ENCODE measurements at places on chromosomes 7 and 10. TPM values are rescaled to one million over a fixed set of nuclear protein-coding genes. Genes with fewer than 3 reads are reported as not detected.

- DNase-seq = no peak
Observed at GRCh38 chr10:128494665-128495064, 368.4 kb upstream of the MKI67 start.

- DNase-seq = no peak
Observed at GRCh38 chr10:70300908-70301597, 17.2 kb upstream of the NPFFR1 start.

DNA sequence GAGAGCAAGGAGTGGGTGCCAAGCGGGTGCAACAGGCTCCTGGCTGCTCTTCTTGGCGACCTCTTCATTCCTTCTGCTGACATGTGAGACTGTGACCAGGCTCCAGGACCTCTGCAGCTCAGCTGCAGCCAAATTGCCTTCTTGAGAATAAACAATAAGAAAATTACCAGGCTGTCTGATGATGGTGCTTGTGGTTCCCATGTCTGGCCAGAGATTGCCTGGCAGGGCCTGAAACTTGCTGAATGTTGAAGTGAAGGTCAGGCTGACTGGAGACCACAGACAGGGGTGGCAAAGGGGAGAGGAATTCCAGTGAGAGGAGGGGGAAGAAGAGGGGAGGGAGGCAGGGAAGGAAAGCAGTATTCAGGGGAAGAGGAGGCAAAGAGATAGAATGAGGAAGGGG, 497.4 kb upstream of the PODXL start:
- DNase-seq = no peak

DNA sequence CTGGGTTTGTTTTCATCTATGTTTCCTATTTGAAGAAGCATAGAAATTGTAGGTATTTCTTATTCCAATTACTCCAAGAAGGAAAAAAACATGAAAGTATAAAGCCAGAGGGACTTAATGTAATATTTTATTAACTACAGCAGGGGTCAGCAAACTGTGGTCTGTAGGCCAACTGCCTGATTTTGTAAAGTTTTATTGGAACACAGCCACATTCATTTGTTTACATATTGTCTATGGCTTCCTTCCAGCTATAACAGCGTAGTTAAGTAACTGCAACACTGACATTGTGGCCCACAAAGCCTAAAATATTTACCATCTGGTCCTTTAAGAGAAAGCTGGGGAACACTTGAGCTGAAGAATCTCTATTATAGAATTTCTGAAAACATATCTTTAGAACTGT, 306.2 kb downstream of the BICC1 start:
- DNase-seq = no peak

- no peak for DNase-seq
Observed at GRCh38 chr7:126778101-126778500, 474.6 kb downstream of the GRM8 start.

DNA sequence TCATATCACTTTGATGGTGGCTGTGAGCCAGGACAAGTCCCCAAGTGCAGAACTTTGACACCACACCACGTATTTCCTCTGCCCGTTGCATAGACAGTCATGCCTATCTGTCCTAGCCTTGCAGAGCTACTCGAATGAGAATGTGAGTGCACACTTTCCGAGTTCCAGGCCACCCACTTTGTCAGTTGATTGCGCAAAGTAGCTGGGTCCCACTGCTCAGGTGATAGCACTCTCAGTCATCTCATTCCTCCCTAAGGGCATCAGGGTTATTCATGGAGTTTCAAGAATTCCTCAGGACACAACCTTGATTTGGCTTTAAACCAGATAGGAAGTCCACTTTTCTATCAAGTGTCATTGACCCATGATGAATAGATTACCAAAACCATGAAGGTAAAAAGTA, 19.3 kb downstream of the LSM5 start:
- DNase-seq = no peak

- no peak for DNase-seq
Observed at GRCh38 chr10:93379731-93380575, 102.2 kb downstream of the MYOF start.

DNA sequence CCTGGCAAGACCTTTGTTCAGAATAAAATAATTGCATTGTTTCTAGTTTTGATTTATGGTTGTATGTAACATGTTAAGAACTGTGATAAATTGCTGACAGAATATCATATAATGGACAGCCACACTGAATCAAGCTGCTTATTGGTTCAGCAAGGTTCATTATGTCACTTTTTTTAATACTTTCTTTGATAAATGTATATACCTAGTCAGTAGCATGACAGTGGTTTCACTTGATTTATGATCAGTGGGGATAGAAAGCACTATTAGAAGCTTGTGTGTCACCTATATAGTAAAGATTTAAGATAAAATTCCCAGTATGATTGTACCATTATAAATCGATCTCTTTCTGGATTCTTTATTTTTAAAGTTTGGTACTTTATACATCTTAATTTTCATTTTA, 4.5 kb downstream of the BUB3 start:
- DNase-seq = no peak

Gene PRSS37
- not detected for total RNA-seq

Gene ABCB8
- total RNA-seq = 6.1 TPM

Gene VAX1
- total RNA-seq = not detected

Gene PCDH15
- not detected for total RNA-seq
